ENCODE measurements at places on chromosomes 6 and 20. TPM values are rescaled to one million over a fixed set of nuclear protein-coding genes. Genes with fewer than 3 reads are reported as not detected.

Gene RAB44
- 0.05 TPM for total RNA-seq

Gene BPIFB1
- total RNA-seq = not detected

Gene ABT1
- 13.9 TPM for total RNA-seq

Gene ZKSCAN8
- 4.7 TPM for total RNA-seq

Gene ERVFRD-1
- not detected for total RNA-seq
